ENCODE measurements at places on chromosomes 12 and 14.
A peak's percentile ranks its signal among the peaks of the same experiment; 100 is the strongest.

DNA sequence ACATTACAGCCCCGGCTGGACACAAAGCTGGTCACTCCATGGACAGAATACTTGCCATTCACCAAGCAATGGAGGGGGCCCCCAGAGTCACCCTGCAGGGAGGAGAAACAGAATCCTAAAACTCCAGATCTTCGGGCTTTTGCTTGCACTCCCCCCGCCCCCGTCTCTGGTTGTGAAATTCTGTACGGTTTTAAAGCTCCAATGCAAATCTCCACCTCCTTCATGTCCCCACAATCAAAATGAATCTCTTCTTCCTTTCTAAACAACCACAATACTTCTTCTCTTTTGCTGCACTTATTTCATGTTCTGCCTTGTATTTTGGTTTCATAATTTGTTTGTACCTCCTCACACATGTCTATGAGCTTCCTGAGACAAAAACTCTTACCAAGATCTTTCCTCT, 5.8 kb upstream of the BIN2 start:
- no peak overlapping the region for H3K27ac ChIP-seq
- no peak for DNase-seq
- H3K4me1 ChIP-seq = no peaks in the 10 kb centered on the region
- no peaks in the 10 kb centered on the region for H3K36me3 ChIP-seq

GRCh38 chr14:52485350-52485960, 66.8 kb downstream of the TXNDC16 start:
- no peaks in the 10 kb centered on the region for H3K36me3 ChIP-seq
- no peaks in the 10 kb centered on the region for H3K4me1 ChIP-seq
- H3K27ac ChIP-seq = no peak overlapping the region
- H3K27me3 ChIP-seq = no peaks in the 10 kb centered on the region
- no peak overlapping the region for H3K4me3 ChIP-seq

DNA sequence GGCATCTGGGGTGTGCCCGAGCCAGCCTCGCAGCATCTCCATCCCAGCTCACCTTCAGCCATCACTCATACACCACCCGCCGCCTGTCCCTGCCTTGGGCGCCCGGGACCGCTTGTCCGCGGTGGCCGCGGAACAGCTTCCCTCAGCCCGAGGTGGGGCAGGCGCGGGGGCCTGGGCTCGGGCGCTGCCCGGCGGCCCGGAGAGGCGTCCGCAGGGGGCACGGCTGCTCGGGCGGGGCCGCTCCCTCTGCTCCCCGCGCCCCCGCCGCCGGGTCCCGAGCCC, 430 bp downstream of the SLC41A2 start:
- peaks cover 14% of the 10 kb centered on the region for H3K4me1 ChIP-seq
- H3K27ac ChIP-seq = no peak overlapping the region
- DNase-seq = no peak

DNA sequence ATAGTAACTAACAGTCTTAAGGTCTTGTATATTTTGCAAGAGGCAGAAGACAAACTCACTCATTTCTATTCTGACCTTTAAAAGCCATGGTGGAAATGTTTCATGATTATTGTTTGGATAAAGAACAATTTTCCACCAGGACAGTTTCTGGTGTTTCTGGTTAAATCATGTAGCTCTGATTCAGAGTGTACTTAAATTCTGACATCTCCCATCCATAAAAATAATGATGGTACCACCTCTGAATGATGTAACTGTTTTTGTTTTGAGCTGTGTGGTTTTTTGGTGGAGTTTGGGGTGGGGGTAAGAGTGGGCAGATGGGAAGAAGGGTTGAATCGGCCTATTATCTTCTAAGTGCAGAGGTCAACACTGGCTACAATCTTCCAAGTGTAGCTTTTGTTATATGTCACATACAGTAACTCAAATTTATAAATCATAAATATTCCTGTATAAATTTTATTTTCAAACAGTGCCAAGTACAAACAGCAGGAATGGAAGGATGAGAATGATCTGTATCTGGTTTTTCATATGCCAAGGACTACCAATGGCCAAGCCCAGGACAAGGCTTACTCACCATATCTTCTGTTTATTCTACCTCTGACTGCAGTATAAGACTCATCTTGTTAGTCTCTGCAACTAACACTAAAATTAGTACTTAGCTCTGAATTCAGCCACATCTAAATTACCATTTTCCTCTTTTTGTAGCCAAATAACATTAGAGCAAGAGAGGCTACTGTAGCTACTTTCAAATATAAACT, 108.7 kb downstream of the BCAT1 start:
- no peaks in the 10 kb centered on the region for H3K27me3 ChIP-seq
- no peaks in the 10 kb centered on the region for H3K36me3 ChIP-seq
- H3K4me3 ChIP-seq = no peak overlapping the region
- no peak overlapping the region for H3K27ac ChIP-seq

DNA sequence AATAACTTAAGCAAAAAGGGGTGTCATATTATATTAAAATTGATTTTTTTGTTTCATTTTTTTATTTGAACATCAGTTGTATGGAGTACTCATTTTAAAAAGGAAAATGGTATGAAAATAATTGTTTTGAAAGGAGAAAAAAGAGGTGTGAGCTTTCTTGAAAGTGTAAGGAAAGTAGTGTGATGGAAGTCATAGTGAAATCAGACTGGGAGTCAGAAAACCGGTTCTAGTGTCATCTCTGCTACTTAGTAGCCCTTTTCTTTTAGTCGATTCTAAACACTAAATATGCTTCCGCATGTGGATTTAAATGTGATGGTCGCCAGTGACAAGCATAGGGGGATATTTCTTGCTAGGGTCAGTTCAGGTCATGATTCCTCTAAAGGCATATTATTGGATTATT, 1.8 kb upstream of the DYRK2 start:
- peaks cover 14% of the 10 kb centered on the region for H3K4me1 ChIP-seq
- no peak for DNase-seq
- no peaks in the 10 kb centered on the region for H3K27me3 ChIP-seq
- H3K27ac ChIP-seq = no peak overlapping the region
- no peaks in the 10 kb centered on the region for H3K36me3 ChIP-seq

DNA sequence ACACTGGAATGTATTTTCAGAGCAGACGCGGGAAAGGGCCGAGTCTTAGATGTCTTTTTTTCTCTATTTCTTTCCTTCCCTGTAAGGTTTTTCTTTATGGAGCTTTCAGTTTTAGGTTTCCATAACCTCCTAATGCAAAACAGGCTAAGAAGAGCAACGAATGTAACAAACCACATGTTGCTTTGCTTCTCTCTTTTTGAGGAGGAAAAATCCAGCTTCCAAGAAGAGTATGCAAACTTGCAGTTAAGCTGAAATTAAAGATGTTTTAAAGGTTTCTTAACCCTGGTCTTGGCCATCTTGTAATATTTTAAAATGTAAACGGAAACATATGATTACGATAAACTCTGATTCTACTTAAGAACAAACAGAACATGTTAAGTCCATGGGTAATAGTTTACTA, 86.9 kb downstream of the PRICKLE1 start:
- DNase-seq = no peak

DNA sequence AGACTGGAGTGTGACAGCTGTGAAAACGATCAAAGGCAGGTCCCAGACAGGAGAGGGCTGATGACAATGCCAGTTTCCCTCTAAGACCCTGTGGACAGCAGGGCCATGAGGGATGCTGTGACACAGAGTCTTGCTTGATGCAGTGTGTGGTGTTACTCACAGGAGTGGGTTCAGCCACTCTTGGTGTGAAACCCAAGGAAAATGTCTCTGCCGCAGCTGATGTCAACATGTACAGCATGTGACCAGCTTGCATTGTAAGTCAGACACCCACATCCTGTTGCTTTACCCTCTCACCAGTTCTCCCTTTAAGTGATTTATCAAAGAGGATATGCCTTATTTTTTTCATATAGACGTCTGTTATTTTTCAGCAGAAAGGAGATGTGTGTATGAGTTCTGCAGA, 268.6 kb downstream of the BTG1 start:
- DNase-seq = peak; percentile 47
- peaks cover 7% of the 10 kb centered on the region for H3K4me1 ChIP-seq
- H3K27me3 ChIP-seq = no peaks in the 10 kb centered on the region
- H3K4me3 ChIP-seq = no peak overlapping the region
- H3K36me3 ChIP-seq = no peaks in the 10 kb centered on the region
